DMS153 (cell line): ENCODE measurements at places on chromosomes 7 and 10.

DNA sequence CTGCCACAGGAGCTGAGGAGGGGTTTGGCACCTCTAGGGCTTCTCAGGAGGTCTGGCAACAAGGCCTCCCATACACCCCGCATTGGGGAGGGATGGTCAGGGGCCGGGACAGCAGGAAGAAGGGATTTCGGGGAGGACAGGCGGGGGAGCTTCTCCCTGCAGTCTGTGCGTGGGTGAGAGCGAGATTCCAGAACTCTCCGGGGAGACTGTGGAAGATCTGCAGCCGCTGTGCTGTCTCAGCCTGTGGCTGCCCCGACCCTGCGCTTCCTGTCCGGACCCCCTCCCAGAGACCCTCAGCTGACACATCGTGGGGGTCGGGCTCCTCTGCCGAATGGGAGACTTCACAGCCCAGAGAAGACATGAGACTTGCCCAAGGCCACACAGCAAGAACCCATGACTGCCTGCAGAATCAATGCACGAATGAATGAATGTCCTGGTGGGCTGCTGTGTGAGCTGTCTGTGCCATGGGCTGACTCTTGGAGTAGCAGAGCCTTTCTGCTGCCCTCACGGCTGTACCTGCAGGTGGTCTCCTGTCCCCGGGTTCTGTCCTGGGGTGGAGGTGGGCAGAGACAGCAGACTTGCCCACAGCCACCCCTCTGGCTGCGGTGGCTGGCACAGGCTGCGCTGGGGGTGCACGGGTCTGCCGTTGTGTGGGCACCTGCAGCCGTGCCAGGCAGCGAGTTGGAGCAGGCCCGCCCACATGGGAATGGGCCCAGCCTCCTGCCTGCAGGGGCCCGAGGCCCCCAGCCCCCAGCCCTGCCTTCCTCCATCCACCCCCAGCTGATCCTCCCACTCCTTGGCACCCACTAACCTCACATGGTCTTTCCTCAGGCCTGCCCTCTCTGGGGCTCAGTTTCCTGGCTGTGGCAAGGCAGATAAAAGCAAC, 16.3 kb upstream of the LFNG start:
- DNase-seq, result no peak

- DNase-seq, result no peak
Measured at GRCh38 chr7:107828540-107828939, 25.5 kb upstream of the SLC26A3 start.

GRCh38 chr10:121792198-121792597, 135.6 kb downstream of the ATE1 start:
- DNase-seq, result no peak

DNA sequence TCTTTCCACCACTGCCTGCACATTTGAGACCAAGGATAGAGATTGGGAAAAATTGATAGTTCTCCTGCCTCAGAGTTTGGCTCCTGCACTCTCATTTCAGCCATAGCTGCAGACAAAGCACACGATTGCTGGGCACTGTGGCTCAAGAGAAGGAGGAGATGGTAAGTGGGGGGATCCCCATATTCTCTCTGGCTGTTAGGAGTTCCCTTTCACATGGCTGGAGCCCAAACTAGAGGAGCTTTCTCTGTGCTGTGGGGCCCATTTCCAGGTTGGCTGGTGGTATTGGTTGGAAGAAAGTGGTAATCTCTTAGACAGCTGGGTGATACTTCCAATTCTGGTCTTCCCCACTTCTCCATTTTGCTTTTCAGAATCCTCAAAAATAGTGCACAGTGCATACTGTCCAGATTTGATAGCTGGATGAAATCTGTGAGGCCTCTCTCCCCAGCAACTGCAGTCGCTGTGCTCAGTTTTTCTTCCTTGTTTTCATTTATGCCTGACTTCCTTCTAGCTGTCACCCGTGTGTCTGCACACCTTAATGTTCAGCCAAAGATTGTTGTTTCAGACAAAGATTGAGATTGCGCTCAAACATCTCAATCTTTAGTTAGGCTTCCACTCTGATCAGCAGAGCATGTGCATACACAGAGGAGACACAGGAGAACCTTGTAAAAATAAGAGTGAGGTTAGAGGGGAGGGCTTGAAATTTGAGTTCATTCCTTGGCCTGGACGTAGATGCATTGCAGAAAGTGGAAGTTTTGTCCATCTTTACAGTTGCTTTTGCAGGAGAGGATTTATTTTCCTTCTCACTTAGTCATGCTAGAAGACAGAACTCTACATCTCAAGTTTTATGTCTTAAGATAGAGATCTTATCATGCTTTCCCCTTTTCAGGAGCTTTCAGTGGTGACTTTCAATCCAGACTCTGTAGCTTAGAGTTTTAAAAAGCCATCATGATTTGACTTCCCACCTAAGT, 28.6 kb downstream of the RABGEF1 start:
- DNase-seq, result no peak

- DNase-seq, result no peak
Measured at GRCh38 chr7:74372511-74373111, 81.1 kb upstream of the GTF2IRD1 start.

DNA sequence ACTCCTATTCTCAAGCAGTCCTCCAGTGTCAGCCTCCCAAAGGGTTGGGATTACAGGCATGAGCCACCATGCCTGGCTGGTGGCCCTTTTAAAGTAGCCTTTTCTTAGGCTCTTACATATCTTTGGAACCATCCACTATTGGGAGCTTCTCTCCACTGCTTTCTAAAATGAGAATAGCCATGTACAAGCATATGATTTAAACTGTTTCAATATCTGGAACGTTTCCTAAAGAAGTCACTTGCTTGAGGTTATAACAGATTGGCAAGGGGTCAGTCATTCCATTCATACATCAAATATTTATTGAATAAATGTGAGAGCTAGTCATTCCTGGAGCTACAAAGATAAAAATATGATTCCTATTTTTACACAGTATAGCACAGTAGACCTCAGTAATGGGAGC, 97.4 kb upstream of the LRGUK start:
- DNase-seq, result no peak

- DNase-seq, result no peak
Measured at GRCh38 chr7:88306590-88307048, at the start of gene STEAP4. TSS of gene STEAP4 (minus strand) at chr7:88306894. CDS start at chr7:88284269, 22,625 bp downstream.

GRCh38 chr10:17409170-17409733, 45.1 kb downstream of the ST8SIA6 start:
- no peak for DNase-seq

DNA sequence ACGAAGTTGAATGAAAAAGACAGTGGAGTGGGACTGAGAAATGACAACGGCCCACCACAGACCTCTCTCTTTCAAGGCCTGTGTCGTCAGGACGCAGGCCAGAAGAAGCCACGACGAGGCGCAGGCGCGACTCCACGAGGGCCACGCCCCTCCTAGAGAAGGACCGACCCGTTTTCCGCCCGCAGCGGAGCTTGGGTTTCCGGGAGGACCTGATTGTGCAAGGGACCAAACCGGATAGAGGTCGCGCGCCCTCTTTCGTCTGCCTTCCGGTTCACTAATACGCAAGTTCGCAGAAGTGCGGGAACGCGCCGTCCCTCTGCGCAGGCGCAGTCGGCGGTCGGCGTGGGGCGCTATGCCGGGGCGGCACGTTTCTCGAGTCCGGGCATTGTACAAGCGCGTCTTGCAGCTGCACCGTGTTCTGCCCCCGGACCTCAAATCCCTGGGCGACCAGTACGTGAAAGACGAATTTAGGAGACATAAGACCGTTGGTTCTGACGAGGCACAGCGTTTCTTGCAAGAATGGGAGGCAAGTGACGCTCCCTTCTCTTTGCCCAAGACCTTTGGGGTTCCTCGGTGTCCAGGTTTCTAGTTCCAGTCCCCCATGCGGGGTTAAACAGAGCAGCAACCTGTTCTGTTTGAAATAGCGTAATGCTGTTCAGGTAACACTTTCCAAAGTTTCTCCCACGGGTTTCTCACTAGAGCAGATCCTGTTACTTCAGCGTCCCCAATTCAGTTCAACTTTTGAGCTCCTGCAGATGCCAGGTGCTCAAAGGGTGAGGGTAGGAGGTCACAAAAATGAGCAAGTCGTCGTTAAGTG, at the start of gene SDHAF3:
TSS of gene SDHAF3 (plus strand) at position 327 of the 817 bp plus-strand sequence. CDS start at position 353, 26 bp downstream.
- peak; percentile 97 for DNase-seq

- no peak for DNase-seq
Measured at GRCh38 chr7:20459419-20459818, 128.7 kb downstream of the ITGB8 start.

DNA sequence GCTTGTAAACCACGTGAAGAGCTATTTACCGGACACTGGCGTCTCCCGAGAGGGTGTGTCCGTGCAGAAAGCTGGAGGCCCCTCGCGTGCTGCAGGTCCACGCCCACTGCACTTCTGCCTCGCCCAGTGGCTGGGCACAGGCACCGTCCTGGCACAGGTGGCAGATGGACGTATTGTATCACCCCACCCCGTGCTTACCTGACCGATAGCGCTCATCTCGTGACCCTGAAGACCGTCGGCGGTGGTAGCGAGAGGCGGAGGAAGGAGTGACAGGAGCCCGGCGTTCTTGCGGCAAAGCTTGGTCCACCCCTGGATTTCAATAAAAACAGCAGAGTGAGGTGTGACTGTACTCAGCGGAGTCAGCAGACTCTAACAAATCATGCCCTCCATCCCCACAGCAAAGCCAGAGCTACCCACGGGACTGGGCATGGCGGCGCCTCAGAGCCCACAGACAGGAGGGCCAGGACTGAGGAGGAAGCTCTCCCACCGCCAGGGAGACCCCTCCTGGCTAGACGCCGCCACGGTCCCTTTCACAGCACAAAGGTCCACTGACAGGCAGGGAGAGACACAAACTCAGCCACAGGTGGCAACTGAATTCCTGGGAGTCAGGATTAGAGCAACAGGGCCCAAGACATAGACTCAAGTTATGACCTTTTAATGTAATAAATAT, 217.1 kb downstream of the DIP2C start:
- DNase-seq, result no peak

GRCh38 chr7:105493196-105493922, 28.7 kb downstream of the PUS7 start:
- no peak for DNase-seq

DNA sequence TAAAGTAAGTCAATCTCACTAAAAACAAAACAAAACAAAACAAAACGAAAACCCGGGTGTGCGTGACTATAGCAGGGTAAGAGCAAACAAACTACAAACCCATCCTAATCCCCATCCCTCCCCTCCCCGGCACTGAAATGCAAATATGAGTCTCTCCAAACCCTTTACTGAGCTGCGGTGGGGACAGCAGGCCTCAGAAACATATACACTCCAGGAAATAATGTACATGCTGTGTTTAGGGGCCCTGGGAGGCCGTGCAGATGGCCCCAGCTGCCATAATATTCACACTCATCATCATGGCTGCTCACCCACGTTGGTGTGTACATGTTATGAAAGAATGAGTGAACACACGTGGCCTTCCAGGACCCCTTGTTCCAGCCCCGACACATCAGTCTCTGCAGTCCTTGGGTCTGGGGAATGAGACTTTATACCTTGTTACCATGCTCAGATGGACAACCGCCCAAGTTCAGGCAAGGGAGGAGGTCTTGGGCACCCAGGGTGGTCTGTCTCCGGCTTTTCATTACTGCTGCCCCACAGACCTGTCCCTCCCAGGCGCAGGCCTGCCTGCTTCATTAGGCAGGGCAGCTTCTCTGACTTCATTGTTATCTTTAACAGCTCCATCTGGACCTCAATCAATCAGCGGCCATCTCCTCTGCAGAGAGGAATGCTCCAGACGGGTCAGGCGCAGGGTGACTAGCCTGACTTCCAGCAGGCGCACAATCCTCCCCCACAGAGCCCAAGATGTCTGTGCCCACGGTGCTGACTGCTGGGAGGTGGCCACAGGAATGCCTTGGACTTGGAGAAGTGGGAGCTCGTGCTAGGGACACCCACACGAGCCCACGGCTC, 20.6 kb downstream of the HSPA12A start:
- no peak for DNase-seq

GRCh38 chr10:49001402-49001801, 61.8 kb upstream of the LRRC18 start:
- DNase-seq, result no peak

- no peak for DNase-seq
Measured at GRCh38 chr10:944034-944831, 12.7 kb upstream of the LARP4B start.

GRCh38 chr10:73968098-73968521, 29.8 kb upstream of the VCL start:
- no peak for DNase-seq

- DNase-seq, result no peak
Measured at GRCh38 chr7:49878089-49878488, 104.7 kb downstream of the VWC2 start.

- DNase-seq, result no peak
Measured at GRCh38 chr7:7220821-7221220, 38.5 kb downstream of the C1GALT1 start.

DNA sequence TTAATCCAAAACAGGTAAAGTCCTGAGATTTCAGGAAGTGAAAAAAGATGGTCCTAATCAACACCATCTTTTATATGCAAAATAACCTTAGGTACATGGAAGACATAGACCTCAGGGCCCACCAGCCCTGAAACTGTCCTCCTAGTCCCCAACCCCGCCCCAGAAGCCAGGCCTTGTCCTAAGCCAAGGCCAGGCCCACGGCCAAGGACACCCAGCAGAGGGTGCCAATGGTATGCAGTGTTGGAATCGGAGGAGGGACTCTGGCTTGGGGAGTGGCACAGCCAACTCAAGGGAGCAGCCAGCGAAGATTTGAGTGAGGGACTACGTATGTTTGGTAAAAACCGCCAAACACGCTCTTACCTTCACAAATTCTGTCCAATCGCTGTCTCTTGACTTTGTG, 96.7 kb downstream of the ZRANB1 start:
- no peak for DNase-seq

GRCh38 chr10:70223728-70224127, 9.5 kb downstream of the PPA1 start:
- no peak for DNase-seq

DNA sequence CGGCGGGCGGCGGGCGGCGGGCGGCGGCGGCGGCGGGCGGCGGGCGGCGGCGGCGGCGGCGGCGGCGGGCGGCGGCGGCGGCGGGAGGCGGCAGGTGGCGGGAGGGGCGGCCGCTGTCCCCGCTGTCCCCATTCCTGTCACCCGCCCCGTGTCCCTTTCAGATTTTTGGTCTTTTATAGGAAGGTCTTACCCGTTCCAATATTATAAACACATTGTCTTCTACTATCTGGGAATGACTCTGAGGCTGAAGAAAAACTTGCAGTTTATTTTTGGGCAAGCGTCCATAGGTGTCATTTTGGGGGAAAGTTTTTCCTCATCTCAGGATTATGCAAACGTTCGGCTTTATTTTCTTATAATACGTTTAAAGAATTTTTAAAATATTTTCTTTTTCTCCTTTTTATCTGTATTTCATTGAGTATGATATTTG, 578 bp downstream of the ZNF713 start:
- DNase-seq, result no peak

DNA sequence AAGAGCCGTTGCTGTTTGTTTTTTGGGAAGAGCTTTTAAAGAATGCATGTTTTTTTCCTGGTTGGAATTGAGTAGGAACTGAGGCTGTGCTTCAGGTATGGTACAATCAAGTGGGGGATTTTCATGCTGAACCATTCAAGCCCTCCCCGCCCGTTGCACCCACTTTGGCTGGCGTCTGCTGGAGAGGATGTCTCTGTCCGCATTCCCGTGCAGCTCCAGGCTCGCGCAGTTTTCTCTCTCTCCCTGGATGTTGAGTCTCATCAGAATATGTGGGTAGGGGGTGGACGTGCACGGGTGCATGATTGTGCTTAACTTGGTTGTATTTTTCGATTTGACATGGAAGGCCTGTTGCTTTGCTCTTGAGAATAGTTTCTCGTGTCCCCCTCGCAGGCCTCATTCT, 31.6 kb downstream of the PFKFB3 start:
- DNase-seq, result no peak

- DNase-seq, result no peak
Measured at GRCh38 chr7:111014079-111014478, 76.8 kb upstream of the LRRN3 start.
